ENCODE measurements at places on chromosomes 11 and 22. TPM values are rescaled to one million over a fixed set of nuclear protein-coding genes. Genes with fewer than 3 reads are reported as not detected.

The GAL gene
- total RNA-seq: not detected

The OOSP4B gene
- not detected for total RNA-seq

The PHF21B gene
- total RNA-seq: not detected

The CRYBA4 gene
- not detected for total RNA-seq

The SLC5A1 gene
- not detected for total RNA-seq

The OR52H1 gene
- total RNA-seq: not detected

The BRSK2 gene
- 0.42 TPM for total RNA-seq

The ASCC2 gene
- total RNA-seq: 87.7 TPM

The DNAJC24 gene
- total RNA-seq: 26.2 TPM

The SCT gene
- total RNA-seq: not detected

The ABTB2 gene
- total RNA-seq: 0.69 TPM

The OVCH2 gene
- total RNA-seq: not detected

The DEPDC7 gene
- total RNA-seq: 13.6 TPM

The SCGB2A2 gene
- total RNA-seq: not detected

The GNG3 gene
- total RNA-seq: not detected

The SLC5A4 gene
- not detected for total RNA-seq

The IFTAP gene
- total RNA-seq: 2.4 TPM

The IGSF22 gene
- total RNA-seq: 4.1 TPM

The YPEL4 gene
- 14.6 TPM for total RNA-seq

The HSPB2 gene
- not detected for total RNA-seq

The OR52E8 gene
- not detected for total RNA-seq

Measured in naive thymus-derived CD8-positive, alpha-beta T cell (primary cell).